ENCODE measurements at places on chromosomes 1 and 21.

- DNase-seq, result no peak
These were observed 33.3 kb upstream of the SUCO start for GRCh38 chr1:172499636-172500141.

- DNase-seq, result no peak
These were observed 49.1 kb downstream of the WNT9A start for GRCh38 chr1:227898502-227899140.

DNA sequence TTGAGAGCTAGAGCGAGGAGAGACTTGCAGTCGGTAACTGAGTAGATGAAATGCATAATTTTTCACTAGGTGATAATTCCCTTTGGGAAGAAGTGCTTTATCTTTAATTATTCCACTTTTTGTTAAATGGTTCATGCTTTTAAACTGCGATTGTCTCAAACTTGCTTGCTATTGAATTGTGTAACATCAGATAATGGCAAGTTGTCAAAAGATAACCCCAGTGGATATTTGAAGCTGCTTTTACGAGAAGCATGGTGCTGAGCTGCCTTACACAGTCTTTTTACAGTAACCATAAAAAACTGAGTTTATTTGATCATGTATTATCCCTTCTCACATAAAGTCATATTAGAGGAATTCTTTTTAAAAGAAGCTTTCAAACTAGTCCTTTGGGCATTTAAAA, 30.2 kb downstream of the TMEM50B start:
- DNase-seq, result no peak

DNA sequence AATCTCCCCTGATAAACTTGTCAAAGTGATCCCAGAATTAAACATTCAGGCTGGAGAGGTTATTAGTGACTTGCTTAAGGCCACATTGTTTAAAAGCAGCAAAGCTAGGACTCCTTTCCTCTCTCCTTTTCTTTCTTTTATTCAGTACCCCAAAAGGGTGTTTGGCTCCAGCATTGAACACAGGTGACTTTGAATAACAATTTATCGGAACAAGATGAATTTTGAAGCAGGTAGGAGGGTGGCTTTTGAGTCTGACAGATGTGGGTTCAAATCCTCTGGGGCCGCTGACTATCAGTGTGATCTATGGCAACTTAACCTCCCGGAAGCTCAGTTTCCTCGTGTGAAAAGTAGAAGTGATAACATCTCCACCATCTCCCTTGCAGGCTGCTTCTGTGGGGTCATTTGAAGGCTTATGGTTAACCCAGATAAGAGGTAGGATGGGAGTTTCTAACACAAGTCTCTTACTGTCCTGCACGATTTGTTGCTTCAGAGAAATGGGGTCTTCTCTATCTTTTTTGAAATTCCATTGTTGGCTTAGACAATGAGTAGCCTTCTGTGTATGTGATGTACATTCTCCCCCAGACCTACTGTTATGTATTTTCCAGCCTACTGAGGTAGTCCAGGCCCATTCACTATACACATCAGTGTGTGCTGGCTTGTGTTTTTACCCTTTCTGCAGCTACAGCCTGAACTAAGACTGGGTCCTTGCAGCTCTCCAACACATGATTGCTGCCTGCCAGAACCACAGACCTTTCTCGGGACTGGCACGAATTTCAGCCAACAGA, 29.0 kb downstream of the JUN start:
- DNase-seq, result no peak

DNA sequence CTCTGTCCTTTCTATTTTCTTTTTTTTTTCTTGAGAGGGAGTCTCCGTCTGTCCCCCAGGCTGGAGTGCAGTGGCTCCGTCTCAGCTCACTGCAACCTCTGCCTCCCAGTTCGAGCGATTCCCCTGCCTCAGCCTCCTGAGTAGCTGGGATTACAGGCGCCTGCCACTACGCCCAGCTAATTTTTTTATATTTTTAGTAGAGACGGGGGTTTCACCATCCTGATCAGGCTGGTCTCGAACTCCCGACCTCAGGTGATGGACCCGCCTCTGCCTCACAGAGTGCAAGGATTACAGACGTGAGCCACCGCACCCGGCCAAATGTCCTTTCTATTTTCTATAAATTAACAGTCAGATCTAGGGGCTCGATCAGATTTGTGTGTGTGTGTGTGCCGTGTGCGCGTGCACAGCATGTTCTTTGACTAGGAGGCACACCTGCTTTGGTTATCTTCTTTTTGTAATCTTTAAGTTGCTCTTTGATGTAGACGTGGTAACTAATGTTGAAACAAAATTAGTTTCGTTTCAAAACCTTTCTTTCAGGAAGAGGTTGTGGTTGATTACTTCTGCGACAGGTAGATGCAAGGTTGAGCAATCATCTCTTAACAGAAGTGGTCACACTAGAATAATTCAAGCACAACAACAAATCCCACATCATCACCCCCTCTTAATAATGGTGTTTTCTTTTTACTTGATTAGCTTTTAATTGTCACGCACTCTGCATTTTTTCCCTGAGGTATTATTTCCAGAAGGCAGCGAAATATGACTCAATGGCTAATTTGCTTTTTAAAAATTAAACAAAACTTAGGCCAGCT, 779 bp upstream of the DEGS1 start:
- peak; percentile 56 for DNase-seq

DNA sequence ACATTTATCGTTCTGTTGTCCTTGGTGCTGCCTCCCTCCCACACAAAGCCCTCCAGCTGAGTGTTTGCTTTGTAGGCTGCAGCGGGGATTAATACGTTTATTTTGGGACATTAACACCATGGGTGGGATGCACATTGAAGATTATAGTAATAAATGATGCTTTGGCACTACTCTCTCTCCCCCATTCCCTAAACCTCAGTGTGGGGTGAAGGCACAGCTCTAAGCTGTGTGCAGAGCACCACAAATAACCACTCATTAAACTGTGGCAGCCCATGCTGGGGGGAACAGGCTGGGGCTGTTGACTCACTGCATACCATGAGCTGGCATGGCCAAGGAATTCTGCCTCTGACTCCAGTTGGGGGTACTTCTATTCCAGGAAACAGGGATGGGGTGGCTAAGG, 7.7 kb downstream of the PCP4L1 start:
- no peak for DNase-seq

- peak; percentile 64 for DNase-seq
These were observed at the start of gene HES4 for GRCh38 chr1:999725-1000356. HES4 (minus strand) TSS chr1:1000097; CDS start chr1:999973, 124 bp downstream.

DNA sequence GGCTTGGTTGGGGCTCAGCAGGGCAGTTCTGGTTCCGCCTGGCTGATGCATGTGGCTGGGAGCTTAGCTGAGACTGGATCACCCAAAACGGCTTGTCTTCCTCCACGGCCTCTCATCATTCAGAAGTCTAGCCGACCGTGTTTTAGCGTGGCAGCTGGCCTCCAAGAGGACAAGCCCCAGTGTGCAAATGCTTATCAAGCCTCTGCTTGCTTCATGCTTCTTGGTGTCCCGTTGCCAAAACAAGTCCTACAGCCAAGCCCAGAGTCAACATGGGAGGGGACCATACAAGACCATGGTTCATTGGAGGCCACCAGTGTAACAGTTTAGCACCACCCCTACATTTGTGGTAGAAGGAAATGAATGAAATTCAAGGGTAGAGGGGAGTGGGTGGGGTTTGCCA, 10.5 kb upstream of the KDF1 start:
- no peak for DNase-seq

DNA sequence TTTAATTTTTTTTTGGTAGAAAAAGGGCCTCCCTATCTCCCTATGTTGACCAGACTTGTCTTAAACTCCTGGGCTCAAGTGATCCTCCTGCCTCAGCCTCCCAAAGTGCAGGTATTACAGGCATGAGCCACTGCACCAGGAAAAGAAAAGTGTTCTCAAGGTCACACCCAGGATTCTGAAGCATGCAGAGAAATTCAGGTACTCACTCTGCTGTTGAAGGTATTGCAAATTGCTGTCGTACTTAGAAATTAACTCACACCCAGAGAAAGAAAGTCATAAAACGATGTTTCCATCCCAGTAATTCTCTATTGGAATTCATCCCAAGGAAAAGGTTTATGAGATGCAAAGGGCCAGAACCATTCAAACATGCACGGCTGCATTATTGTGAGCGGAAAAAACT, 73.7 kb downstream of the DHRS3 start:
- DNase-seq, result no peak

DNA sequence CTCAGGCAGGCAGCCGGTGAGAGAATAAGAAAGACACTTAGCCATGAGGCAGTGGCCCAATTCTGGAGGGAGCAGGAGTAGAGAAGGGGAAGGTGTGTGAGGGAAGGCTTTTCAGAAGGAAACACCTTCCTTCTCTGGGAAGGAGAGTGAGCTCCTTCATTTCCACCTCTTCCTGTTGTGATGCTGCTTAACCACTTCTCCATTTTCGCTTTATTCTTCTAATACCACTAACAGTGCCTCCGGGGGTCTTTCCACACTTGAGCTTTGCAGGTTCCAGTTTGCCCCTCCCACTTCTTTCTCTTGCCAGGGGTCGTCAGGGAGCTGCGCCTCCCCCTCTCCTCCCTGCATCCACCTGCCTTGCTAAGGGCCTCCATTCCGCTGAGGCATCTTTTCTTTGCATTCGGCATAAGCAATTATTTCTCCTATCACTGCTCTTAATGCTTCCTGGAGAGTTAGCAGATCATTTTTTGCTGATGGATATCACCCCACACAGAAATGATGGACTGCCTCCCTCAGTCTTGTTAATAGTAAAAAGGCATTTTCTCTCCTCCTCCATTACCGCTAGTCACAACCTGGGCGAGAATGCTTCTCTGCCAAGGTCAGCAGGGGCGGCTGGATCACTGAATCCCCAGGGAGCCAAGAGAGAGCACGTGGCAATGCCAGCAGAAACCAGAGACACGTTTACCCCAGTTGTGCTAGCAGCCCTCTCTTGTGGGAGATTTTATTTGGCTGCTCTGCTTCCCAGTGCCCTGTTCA, 74.8 kb downstream of the ELAVL4 start:
- no peak for DNase-seq

- no peak for DNase-seq
These were observed 33.0 kb upstream of the PDPN start for GRCh38 chr1:13550663-13551062.

- peak; percentile 65 for DNase-seq
These were observed 18.6 kb downstream of the AZIN2 start for GRCh38 chr1:33099290-33100118.

GRCh38 chr1:13828454-13829151, 128.6 kb downstream of the PRDM2 start:
- DNase-seq, result peak; percentile 22

GRCh38 chr1:8736927-8737326, 80.5 kb downstream of the RERE start:
- DNase-seq, result no peak

- no peak for DNase-seq
These were observed 13.8 kb upstream of the THEM5 start for GRCh38 chr1:151867321-151867720.

GRCh38 chr1:181250038-181250437, 161.5 kb downstream of the IER5 start:
- DNase-seq, result no peak

GRCh38 chr1:42130061-42130660, 23.0 kb upstream of the GUCA2B start:
- DNase-seq, result no peak

GRCh38 chr1:20717452-20718342, at the start of gene KIF17:
KIF17 (minus strand) TSS chr1:20718007; CDS start chr1:20717706, 301 bp downstream.
- peak; percentile 67 for DNase-seq

DNA sequence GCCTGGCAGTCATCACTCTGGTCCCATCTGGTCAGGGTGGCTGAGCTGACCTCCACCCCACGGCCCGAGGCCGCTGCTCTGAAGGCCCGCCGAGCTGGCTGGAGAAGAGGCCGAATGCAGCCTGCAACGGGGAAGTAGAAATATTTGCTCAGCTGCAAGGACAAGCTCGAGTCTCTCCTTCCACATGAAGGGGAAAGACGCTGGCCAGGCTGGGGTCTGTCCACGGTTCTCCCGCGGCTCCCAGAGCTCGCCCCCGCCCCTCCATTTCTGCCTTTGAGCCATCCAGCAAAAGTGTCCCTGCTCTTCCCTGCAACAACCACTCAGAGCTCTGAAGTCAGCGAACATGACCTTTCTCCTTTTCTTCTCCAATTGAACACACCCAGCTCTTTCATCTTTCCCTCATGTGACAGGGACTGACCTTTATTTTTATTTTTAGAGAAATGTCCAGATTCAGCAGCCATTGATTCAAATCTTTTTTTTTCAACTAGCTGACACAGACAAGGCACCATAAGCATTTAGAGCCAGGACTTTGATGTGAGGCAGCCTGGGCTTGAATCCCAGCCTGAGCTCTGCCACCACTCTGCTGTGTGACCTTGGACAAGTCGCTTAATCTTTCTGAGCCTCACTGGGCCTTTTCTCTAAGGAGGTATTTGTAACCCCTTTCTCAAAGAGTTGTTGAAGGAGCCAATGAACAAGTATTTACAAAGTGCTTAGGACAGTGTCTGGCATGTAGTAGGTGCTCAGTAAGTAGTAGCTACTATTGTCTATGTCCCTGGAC, 149.3 kb upstream of the WNT4 start:
- no peak for DNase-seq

GRCh38 chr1:228293393-228293792, 85.5 kb downstream of the OBSCN start:
- DNase-seq, result no peak

GRCh38 chr21:44058981-44059380, 46.9 kb downstream of the TRAPPC10 start:
- no peak for DNase-seq

DNA sequence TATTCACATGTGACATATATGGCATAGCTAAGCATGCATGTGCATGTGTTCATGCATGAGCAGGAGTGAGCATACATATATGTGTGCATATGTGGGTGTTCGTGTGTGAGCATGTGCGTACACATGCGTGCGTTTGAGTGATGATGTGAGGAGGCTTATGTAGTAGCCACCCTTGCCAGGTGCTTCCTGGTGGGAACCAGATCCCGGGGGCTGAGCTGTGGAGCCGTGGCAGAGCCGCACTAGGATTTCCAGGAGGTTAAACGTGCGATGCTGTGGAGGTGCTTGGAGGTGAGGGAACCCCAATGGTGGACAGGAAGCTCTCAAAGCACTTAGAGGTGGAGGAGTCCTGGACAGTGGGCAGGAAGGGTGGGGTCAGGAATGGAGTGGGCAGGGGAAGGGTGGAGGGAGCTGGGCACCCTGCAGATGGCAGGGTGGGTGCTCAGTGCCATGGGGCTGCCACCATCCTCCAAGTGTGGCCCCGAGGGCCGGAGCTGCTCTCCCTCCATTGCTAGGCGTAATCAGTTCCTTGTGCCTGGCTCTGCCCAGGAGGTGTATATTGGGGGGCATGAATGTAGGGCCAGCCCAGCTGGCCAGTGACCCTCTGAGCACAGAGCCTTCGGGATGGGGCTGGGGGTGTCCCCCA, 48.5 kb downstream of the COL18A1 start:
- DNase-seq, result no peak

GRCh38 chr1:108892356-108893140, 15.8 kb downstream of the GPSM2 start:
- no peak for DNase-seq

- no peak for DNase-seq
These were observed 303.5 kb upstream of the NR5A2 start for GRCh38 chr1:199724049-199724448.

All from activated naive CD4-positive, alpha-beta T cell treated with Interleukin-2 at 50 U/mL for 16 hours (primary cell).